Umbilical cord (tissue), 2 donors: ENCODE measurements at places on chromosomes 2 and 18. TPM values are rescaled to one million over a fixed set of nuclear protein-coding genes. Genes with fewer than 3 reads are reported as not detected.

The TLX2 gene
- total RNA-seq: not detected

The CIDEA gene
- not detected for total RNA-seq

The ANKRD29 gene
- 16.9 TPM for total RNA-seq

The DSG1 gene
- 26.5 TPM for total RNA-seq

DNA sequence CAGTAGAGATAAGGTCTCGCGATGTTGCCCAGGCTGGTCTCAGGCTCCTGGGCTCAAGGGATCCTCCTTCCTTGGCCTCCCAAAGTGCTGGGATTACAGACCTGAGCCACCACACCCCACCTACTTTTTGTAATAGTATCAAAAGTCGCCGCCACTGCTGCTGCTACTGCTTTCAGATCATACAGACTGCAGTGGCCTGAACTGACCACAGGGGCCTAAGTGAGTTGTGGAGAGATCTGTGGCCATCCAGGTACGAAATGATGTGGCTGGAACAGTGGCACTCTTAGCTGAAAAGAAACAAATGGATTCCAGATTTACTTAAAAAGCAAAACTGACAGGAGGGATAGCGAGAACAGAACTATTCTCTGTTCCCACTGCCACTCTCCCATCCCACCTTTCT lies 32.9 kb upstream of the POMC start:
- no peak for DNase-seq

DNA sequence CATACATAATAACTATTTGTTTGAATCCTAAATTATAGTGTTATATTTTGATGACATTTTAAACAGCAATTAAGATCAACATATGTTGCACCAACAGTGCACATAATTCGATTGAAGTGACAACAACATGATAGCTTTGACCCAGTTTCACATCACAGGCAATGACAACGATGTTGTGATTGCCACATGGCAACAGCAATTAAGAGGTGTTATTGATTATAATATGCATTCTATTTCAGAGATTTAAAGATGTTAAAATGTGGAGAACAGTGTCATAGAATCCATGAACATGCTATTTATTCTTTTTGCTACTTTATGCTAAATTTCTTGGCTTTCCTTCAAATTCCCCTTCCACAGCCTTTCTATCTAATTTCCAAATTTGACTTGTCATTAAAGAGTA lies 68.3 kb upstream of the STAT1 start:
- no peak for DNase-seq

DNA sequence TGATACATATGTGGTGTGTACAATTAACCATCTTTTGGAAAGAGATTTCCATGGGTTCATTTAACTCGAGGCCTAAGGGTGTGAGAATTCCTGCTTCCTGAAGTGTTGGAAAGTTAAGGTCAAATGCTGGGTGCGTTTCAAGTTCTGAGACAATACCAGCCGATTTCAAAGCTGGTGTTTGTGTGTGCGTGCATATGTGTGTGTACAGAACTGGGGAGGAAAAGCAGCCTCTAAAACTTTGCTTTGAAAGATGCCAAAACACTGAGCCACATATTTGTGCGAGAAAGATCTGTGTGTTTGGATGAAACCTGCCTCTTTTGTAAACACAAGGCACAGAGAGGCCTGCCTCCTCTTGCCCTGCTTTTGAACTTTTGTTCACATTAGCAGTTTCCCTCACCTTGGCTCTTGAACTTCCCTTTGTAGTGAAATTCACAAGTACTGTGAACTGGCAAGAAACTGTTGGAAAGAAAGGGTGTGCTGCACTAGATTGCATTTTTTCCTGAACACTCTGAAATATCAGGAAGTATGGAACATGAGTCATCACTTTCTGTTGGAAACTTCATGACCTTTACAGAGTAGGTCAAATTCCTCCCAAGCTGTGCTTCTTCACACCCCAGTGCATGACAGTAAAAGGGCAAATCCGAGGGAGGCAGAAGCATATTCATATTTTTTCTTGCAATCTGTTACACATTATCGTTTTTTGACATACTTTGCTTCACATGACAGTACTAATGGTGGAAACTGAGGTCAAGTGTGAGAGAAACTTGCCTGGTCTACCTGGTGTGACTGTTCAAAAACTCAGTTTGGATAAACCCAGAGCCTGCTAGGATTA lies 20.0 kb upstream of the CAVIN2 start:
- DNase-seq: peak; percentile 94

DNA sequence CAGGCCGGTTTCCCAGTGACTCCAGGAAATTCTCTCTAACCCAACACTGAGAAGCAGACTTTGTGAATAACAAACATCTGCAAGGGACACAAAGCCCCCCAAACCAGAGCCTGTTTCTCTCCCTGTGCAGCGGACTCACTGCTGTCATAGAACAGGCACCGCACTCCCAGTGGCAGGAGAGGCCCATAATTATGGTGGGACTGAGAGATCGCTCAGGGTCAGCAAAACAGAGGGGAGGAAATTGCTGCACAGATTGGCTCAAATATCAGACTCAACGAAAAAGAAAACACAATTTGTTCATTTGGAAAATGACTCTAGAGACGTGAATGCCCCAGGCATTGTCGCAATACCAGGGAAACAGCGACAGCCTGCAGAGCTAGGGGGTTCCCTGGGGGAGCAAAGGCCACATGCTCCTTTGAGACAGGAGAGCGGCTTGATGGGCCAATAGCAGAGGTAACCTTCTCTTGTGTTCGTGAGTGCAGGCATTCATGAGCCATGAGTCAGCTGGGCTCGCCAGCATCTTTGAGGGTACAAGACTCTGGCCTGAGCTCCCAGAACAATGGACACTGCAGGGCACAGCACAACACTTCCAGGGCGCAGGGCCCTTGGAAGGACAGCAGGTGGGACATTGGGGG lies 143.3 kb upstream of the KLHL29 start:
- DNase-seq: no peak

DNA sequence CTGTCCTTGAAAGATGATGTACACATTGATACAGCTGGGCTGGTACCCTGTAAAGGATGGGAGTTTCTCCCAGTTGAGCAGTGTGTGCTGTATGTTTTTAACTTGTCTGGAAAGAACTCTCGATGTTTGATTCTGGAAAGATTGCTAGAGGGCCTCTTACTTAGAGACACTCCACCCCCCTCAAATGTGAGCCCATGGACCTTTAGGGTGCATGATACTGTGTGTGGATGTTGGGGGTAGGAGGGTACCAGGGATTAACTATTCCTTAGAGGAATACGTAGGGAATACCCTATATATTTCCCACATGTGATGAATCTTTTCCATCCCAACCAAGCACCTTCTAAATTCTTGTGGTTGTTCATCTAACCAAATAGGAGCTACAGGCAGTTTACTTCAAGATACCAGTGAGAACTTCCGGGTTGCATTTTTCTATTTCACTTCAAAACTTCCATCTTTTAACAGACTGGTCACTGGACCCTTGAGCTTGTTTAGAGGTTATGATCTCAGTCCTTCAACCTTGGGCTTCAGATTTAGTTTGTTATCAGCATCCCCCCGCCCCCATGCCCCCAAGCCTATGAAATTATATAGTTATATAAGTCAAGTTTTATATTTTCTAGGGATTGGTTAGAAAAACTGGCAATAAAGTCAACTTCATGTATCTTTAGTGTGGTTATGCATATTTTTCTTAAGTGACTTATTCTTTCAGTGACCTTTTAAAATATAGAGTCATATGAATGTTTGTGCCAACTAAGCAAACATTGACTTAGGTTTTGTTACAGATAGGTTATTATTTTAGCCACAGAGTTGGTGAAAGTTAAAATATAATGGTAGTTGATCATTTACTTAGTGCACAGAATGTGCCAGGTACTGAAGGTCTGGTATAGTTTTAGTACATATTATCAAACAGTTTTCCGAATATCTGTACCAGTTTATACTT lies 18.2 kb downstream of the AFTPH start:
- DNase-seq: no peak

GRCh38 chr2:30425326-30425725 lies 21.7 kb upstream of the LCLAT1 start:
- DNase-seq: no peak

DNA sequence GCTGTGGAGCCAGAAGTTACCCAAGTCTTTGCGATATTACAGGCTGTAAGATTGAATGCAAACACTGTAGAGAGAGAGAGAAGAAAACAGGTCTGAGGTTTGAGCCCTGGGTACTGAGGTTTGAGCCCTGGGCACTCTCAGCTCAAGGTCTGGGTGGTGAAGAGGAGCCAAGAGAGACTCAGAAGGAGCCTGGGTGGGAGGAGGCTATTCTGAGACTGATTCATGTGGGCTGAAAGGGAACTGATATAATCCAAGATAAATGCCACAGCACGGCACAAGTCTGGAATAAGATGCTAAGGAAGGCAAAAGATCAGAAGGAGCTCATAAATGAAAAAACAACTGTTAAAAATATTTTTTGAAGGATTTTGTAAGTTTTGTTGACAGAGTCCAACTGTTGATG lies 407.6 kb upstream of the HS6ST1 start:
- peak; percentile 38 for DNase-seq

DNA sequence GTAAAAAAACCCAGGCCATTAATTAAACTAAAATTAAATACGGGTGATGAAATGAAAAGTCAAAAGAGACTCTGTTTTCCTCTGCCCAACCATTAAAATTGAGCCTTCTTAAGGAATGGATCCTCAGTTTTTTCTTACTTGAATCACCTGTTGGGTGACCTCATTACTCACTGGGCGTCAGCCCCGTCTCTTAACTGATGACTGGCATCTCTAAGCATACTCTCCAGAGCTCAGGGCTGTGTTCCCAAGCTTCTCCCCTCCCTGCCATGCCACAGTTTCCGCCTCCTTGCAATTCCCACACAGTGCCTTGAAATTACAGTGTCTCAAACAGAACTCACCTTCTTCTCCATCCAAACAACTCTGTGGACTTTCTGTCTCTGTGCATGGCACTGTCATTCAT lies 421.1 kb upstream of the CELF4 start:
- no peak for DNase-seq

DNA sequence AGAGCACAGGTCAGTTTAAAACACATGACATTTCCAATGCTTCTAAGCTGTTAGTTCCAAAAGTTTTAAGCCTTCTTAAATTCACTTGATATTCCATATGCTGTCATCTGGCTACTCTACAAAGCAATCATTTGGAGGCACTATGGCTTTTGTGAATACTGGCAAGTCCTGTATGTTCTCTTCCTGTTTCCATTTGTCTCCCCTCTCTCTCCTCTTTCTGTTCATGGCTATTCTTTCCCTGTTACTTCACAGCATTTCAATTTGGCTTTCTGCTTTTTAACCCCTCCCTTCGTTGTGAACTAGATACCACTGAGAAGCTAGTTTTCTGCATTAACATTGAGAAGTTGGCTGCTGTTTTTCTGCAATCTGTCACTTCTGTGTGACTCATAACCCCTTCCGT lies 1337.2 kb upstream of the CELF4 start:
- no peak for DNase-seq

GRCh38 chr2:120887320-120887697 lies 151.6 kb downstream of the GLI2 start:
- DNase-seq: no peak

GRCh38 chr2:193141998-193142397 lies 947.3 kb upstream of the TMEFF2 start:
- DNase-seq: no peak

DNA sequence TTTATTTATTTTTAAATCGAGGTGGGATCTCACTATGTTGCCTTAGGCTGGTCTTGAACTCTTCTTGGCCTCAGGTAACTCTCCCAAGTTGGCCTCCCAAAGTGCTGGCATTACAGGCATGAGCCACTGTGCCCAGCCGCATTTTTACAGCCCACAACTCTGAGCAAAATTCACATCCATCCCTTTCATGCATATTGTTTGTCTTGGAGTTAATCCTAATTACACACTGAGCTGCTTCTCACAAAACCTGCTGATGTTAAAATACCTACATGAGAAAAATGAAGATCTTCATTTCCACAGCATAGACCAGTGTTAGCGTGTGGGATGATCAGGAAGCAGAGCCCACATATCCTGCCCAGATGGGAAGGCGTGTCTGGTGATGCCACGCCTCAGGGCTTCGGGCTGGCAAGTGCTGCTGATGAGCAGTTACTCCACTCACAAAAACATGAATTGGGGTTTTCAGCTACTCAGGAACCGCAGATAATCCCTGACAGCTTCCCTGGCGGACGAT lies 14.6 kb downstream of the ITGB1BP1 start:
- no peak for DNase-seq

DNA sequence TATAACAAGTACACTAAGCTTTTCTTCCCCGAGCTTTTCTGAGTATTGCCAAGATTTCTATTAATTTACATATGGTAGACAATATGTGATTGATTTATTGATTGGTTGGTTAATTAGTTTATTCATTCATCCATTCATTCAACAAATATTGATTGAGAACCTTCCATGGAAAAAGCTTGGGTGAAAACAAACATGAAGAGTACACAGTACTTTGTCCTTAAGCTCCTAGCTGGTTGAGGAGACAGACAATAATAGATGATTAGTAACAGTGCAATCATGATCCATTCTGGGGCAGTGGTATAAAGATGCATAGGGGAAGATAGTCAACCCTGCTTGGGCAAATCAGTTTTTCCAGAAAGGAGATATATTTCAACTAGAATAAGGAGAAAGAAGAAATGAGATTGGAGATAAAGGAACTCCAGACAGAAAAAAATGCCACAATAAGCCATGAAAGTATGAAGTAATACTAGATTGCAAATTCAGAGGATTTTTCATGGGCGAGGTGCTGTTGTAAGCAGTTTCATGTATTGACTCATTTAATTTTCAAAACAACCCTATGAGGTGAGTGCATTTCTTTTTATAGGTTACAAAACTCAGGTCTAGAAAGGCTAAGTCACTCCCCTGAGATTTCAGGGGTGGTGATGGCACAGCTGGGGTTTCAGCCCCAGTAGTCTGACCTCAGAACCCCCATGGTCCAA lies 129.5 kb downstream of the RND3 start:
- peak; percentile 15 for DNase-seq

GRCh38 chr2:16507655-16508489 lies 157.8 kb downstream of the CYRIA start:
- DNase-seq: no peak

DNA sequence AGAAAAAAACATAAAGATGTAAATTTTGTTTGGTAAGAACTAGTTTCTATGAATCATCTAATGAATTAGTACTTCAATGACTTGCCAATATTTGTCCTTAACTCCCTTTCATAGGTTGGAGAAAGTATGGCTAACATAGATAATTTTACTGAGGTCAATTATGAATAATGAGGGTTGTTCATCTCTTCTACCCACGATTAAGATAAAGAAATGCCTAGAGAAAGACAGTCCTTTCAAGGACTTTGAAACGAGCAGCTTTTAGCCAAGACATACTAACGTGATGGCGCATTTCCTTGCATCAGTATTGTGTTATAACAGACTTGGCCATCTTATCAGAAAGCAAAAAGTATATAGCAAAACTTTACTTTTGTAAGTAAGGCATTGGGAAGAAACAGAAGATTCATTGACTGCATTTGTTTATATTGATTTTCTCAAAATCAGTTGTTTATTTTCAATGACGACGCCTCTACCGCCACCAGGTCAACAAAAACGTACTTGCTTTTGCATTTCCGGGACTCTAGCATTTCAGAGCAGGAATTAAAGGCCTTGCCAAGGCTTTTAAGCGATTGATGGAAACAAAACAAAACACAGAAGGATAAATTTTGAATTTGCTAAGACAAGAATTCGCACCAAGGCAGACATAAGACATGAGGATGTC lies 961 bp downstream of the RBM43 start:
- no peak for DNase-seq
